ENCODE measurements at places on chromosomes 6 and 20. TPM values are rescaled to one million over a fixed set of nuclear protein-coding genes. Genes with fewer than 3 reads are reported as not detected.

- DNase-seq: no peak
These were observed 26.7 kb downstream of the TNFAIP3 start for GRCh38 chr6:137893726-137894125.

- DNase-seq: no peak
These were observed 28.5 kb upstream of the KIF6 start for GRCh38 chr6:39753725-39754045.

DNA sequence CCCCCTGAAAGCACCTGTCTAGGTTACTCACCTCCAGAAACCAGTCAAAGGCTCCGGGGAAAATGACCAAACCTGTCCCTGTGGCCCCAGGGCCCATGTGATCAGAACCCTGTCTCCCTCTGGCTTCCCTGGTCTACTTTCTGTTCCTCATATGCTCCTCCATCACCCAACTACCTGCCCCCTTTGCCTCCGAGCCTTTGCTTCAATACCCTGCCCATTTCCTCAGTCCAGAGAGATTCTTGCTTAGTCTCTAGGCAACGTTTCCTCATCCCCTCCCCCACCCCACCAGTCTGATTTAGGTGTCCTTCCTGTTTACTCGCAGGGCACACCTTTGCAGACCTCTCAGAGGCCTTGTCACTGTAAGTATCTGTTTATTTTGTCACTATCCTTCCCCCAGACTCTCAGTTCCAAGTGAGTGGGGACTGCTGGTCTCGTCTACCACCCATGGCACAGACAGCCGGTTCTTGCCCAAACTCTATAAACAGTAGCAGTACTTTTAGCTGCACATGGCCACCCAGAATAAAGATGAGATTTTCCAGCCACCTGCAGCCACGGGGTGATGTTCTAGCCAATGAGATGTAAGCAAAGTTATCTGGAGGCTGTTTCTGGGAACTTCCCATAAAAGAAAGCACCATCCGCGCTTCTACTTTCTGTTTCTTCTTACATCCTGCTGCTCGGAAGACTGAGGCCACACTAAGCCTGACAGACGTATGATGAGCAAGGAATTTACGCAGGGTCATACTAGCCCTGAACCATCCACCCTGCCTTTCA lies 13.3 kb downstream of the ELOVL5 start:
- DNase-seq: peak; percentile 93

DNA sequence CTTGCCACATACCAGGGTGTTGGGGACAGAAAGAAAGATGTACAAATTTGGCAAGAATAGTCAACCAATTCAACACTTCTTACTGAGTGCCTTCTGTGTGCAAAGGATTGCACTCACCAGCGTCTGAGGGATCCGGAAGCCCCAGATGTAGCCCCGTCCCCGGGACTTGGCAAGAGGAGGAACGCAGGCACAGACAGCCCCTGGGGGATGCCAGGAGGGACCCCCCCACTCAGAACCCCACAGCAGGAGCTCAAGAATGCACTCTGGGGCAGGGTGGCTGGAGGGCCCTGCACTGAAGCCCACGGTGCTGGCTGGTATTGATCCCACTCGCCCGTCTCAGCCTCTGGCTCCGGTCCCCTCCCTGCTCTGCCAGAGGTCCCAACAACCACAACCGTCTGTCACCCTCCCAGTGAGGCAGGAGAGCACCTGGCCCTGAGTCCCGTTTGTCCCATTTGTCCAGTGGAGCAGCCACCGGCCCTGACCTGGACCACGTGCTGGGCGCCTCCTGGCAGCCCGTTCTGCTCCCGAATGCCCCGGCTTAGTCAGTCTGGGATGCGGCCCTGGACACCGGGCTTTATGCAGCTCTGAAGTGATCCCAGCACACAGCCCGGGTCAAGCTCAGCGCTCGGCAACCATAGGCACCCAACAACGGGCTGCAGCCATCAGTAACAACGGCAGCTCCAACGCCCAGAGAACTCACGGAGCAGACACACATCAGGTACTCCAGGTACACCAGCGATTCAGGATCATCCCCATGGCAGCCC lies 128.7 kb downstream of the DLL1 start:
- DNase-seq: no peak

LAMA4 gene
- not detected for polyA plus RNA-seq

UNC93A gene
- polyA plus RNA-seq: not detected

Data from CD4-positive, CD25-positive, alpha-beta regulatory T cell (primary cell).